Non-pigmented ciliary epithelial cell (primary cell): ENCODE measurements at places on chromosomes 4 and X.

DNA sequence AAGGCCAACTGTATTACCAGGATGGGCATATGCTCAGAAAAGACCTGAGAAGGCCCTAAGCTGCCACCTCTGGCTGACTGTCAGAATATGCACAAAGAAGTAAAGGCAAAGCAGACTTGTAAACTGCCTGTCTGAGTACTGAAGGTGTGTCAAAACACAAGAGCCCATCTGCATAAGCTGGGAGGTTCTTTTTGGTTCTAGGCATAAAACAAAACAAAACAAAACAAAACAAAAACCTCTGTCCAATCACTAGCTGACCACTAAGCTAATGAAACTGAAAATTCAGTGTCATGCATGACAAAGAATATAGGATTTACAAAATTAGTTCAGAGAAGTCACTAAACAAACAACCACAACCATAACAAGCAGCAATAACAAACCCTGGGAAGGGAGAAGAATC lies 20.6 kb downstream of the SH3D19 start:
- DNase-seq, result no peak

DNA sequence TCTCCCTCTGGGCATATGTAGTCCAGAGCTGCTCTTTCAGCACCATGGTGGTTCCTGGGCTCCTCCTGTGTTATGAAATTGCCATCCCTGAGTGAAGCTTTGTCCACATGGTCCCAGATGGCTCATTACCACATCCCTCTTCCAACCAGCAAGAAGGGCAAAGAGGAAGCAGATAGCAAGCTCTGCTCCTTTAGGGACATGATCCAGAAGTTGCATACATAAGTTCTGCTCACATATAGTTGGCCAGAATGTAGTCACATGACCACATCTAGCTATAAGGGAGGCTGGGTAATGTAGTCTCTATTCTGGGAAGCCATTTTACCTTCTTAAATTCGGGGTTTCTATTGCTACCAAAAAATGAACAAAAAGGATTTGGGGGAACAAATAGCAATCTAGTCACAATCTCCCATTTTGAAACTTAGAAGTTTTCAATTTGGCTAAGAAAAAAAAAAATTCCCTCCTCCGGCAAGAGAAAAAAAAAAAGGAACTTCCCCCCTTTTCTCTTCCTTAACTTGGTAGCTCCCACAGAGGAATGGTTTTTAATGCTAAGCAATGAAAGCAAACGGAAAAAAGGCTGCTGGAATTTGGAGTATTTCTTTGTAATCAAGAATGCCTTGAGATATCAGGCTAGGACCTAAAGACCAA lies 88.2 kb upstream of the USP9X start:
- DNase-seq, result peak; percentile 47

GRCh38 chrX:136064661-136065043 lies 79.4 kb downstream of the SLC9A6 start:
- no peak for DNase-seq

DNA sequence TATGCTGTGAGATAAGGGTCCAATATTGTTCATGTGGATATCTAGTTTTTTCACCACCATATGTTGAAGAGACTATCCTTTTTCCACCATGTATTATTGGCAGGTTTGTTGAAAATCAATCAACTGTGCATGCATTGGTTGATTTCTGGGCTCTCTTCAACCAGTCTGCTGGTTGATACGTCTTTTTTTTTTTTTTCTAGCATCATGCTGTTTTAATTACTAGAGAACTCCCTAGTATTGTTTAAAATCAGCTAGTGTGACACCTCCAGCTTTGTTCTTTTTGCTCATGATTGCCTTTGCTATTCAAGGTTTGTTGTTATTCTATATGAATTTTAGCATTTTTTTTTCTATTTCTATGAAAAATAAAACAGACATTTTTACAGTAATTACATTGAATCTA lies 123.9 kb downstream of the SLC7A11 start:
- no peak for DNase-seq

GRCh38 chr4:6152869-6153705 lies 47.3 kb downstream of the JAKMIP1 start:
- DNase-seq, result no peak

DNA sequence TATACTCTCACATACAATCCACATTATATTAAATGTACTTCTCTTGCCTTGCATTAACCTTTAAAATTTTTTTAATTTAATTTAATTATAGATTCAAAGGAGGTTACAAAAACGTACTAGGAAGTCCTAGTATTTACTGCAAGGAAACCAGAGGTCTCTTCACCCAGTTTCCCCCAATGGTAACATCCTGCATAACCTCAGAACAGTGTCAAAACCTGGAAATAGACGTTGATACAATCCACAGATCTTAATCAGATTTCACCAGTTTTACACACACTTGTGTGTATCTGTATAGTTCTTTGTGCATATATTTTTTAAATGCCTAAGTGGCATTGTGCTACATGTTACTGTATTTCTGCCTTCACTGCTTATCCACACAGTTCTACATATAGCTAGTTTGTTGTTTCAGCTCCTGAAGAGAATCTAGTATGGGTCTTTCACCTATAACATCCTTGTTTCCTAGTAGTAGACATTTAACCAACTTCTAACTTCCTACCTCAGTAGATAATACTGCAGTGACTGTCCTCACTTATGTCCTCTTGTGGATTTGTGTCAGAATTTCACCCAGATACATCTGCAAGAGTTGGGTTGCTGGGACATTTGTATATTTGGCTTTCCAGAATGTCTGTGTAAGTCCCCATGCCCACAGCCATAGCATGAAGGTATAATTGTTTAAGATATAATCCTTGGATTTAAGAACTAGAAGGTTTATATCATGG lies 103.2 kb downstream of the NFKB1 start:
- no peak for DNase-seq
